ENCODE measurements at places on chromosomes 6 and 20.

- DNase-seq, result no peak
Observed at GRCh38 chr20:20466341-20466879, 98.5 kb downstream of the INSM1 start.

DNA sequence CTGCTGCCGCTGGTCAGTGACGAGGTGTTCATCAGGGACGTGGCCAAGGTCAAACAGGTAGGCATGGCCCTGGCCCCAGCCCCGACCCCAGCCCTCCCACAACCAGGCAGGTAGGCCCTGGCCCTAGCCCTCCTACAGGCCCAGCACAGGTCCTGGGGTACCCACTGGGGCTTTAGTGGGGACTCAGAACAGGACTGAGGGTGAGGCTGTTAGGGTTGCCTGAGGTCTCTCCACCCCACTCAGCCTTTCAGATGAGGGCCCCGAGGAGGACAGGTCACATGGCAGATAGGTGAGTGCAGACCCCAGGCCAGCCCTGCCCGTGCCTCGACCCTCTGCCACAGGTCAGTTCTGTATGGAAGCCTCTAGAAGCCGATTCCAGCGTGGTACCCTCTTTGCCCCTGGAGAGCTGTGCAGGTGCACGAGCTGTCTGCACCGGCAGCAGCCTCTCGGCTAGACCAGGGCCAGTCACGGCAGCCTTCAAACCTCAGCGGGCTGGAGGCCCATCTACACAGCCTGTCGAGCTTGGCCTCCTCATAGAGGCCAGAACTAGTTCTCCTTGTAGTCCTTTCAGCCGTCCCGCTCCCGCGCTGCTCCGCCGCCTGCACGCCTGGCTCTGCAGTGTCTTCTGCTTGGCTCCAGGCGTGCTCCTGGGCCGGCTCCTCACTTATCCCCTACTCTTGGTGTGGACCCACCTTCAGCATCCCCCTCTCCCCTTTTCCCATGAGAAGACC is 35.5 kb downstream of the PYGB start:
- no peak for DNase-seq

- DNase-seq, result no peak
Observed at GRCh38 chr6:34696189-34696738, 303 bp downstream of the ILRUN start.

GRCh38 chr6:18491308-18492045 is 104.3 kb downstream of the RNF144B start:
- no peak for DNase-seq

- DNase-seq, result no peak
Observed at GRCh38 chr20:19920381-19921138, 96.6 kb upstream of the NAA20 start.

DNA sequence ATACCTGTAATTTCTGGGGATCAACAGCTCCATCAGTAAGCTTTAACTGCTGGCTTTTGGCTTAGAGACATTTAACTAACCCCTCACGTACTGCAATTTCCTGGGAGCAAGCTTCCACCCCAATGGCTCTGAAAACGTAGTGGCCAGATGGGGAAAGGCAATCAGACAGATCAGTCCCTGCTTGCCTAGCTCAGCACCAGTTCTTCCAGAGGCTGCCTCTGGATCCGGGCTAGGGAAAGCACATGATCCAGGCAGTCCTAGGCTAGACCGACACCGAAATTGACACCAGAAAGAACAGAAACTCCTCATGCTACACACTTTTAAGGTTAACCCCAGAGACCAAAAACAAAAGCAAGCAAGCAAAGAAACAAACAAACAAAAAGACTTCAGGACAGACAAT is 13.3 kb downstream of the PREP start:
- DNase-seq, result no peak

DNA sequence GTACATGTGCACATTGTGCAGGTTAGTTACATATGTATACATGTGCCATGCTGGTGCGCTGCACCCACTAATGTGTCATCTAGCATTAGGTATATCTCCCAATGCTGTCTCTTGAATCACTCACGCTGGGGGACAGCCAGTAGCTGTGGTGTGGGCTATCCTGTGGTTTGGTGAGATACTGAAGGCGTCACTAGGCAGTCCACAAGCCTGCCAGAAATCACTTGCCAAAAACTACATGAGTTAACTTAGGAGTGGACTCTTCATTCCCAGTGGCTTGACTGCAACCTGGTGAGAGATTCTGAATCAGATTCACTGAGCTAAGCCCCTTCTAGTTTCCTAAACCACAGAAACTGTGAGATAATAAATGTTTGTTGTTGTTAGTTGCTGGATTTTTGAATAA is 191.3 kb downstream of the TSHZ2 start:
- no peak for DNase-seq

DNA sequence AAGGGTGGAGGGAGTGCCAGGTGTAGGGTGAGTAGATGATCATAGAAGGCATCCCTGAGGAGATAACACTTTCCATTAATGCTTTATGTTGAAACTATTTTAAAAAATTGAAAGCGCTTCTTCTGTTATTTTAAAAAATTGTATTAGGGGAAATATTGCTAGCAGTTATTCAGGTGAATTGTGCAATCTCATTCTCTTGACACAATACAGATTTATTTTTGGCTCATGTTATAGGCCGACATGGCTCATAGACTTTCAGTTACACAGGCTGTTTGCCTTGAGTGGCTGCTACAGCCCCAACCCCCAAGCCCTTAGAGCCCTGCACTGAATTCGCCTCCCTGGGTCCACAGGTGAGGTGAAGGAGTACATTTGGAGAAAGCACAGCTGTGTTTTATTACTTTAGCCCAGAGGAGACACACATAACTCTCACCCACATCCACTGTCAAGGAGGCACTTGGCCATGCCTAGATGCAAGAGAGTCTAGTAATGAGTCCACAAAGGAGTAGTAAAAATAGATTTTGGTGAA is 228.2 kb downstream of the RFPL4B start:
- no peak for DNase-seq

- DNase-seq, result no peak
Observed at GRCh38 chr20:43961541-43962471, 47.2 kb downstream of the TOX2 start.

DNA sequence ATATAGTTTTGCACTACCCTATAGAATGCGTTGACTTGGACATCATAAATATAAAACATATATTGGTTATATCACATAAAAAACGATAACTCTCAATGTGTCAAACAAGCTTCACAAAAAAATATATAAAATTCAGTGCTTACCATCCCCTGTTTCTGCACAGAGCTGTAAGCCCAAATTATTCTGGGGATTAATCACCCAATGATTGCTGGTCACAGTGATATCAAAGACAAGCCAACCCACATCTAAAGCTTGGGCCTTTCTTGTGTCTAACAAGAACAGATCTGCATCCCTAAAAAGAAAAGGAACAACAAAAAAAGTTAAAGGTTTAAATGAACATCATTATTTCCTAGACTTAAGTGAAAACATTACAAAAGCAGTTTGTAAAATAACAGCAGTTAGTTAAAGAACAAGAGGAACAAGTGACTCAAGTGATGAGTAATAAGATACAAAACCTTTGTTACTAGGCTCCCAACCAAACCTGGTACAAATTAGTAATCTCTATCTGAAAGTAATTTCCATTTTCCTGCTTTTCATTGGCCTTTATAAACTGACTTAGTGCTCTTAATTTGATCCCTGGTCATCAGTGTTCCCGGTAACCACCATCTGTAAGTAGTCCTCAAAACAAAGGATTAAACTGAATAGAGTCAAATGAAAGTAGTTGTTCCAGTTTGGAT is 81.1 kb downstream of the BMP5 start:
- no peak for DNase-seq

DNA sequence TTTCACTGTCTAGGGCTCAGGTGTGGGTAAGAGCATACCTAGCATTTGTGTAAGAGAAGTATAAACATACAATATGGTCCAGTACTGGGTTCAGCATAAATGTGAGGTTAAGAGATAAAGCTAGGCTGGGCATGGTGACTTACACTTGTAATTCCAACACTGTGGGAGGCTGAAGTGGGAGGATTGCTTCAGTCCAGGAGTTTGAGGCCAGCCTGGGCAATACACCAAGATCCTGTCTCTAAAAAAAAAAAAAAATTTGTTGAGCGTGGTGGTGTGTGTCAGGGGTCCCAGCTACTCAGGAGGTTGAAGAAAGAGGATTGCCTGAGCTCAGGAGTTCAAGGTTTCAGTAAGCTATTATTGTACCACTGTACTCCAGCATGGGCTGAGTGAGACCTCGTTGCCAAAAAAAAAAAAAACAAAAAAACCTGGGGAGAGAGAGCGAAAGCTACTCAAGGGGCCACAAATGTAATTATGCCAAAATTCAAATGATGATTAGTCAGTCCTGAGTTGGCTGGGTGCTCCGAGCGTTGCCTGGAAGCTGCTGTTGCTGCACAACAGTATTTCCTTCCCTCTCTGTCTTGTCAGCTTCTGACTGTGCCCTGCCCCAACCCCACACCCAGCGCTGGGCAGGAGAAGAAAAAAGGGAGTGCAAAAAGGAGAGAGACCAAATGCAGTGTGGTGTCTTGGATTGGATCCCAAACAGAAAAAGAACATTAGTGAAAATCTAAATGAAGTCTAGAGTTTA is 24.0 kb downstream of the CMTR1 start:
- DNase-seq, result no peak

GRCh38 chr6:133641104-133641503 is 247.8 kb upstream of the TCF21 start:
- DNase-seq, result no peak

DNA sequence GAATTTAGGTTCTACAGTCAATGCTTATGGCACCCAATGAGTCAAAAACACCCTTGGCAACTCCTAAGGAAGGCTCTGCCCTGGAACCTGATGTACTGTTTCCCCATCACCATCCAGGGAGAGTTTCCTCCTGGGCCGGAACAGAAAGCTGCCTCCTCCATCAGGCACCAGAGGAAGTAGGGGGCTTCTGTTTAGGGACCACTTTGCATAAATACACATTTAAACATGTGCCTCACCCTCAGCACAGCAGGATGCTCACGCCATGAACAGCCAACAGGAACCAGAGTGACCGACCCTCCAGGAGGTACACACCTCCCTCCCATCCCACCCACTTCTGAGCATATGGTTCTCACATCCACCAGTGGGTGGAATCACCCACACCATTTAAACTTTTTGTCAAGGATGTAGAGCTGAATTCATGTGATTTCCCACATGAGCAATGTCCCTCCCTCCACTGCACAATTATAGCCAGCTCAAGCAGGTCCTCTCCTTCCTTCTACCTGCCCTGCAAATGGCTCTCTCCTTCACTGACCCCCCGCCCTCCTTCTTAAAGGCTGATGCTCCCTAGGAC is 14.8 kb downstream of the DDRGK1 start:
- no peak for DNase-seq

DNA sequence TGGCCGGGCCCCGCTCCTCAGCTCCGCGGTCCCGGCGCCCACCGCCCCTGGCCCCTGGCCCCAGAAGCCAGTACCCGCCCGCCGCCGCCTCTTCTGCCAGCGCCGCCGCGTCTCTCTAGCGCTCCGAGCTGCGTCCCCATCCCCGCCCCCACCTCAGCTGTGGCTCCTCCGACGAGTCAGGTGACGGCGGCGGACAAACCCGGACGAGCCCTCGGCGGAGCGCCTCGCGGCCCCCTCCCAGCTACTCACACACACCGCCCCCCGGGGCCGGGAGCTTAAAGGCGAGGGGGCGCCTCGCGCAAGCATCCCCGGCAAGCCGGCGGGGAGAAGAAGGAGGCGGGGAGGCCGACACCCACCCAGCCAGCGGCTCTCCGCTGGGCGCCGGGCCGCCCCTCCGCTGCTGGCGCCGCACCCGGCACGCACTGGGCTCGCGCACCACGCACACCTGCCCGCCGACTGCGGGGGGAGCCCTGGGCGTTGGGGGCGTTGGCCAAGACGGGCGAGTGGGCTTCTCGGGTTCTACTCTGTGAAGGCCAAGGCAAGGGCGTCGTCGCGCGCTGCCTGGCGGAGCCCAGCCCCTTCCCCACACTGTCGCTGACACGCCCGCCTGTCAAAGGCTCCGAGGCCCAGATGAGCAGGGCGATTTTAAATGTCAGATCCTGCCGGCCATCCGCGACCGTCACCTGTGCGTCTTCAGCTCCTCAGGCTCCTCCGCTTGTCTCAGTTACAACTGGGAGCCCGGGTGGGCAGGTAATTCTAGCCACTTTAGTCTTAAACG is at the start of gene SNAP91:
Gene SNAP91 (minus strand): TSS at position 132 of the 778 bp plus-strand sequence. CDS start 1,174 bp downstream, outside the sequence.
- DNase-seq, result no peak

GRCh38 chr6:36933102-36933501 is 21.4 kb upstream of the PI16 start:
- no peak for DNase-seq

GRCh38 chr6:164967102-164967501 is 342.3 kb downstream of the C6orf118 start:
- no peak for DNase-seq

DNA sequence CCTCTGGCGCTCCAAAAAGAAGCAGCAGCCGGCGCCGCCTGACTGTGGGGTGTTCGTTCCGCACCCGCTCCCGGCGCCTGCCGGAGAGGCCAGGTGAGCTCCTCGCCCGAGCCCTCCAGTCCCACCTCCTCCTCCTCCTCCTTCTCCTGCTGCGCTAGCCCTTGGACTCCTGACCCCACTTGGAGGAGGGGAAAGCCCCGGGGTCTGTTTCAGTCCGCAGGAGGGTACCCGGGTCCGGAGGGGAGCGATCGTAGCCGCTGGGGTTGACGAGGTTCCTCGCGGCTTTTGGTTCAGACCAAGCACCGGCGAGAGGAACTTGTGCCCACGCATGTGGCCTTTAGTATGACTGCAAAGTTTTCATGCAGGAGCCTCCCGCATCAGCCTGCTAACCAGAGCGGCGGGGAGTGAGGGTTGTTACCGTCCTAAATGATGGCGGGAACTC is 493 bp downstream of the CRYBG1 start:
- DNase-seq, result no peak

GRCh38 chr6:112360498-112360897 is 13.4 kb downstream of the RFPL4B start:
- DNase-seq, result no peak

- DNase-seq, result no peak
Observed at GRCh38 chr20:48983423-48984400, 62.2 kb downstream of the ARFGEF2 start.

- DNase-seq, result no peak
Observed at GRCh38 chr6:45880676-45881075, 135.0 kb downstream of the CLIC5 start.

- no peak for DNase-seq
Observed at GRCh38 chr6:674956-675355, 18.0 kb downstream of the EXOC2 start.

GRCh38 chr6:152127432-152128165 is 320.1 kb downstream of the ESR1 start:
- DNase-seq, result no peak

GRCh38 chr6:142118328-142118727 is 14.4 kb upstream of the GJE1 start:
- no peak for DNase-seq

GRCh38 chr6:141513830-141514229 is 618.9 kb upstream of the GJE1 start:
- DNase-seq, result no peak

DNA sequence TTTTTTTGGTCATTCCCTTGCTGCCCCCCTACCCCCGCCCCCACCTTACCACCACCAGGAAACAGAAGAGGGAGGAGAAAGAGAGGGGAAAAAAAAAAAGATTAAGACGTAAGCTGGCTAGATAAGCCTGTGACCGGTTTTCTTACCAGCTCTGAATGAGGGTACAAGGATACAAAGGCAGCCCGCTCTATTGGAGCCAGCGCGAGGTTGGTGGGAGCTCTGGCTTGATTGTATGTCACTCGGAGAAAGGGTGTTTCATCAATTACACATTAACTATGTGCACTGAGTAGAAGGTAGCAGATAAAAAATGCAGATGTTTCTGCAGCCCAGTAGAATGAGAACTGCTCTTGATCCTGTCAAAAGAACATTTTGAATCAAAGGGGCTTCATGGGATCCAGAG is 28.6 kb upstream of the OLIG3 start:
- no peak for DNase-seq

GRCh38 chr6:159061805-159062563 is 17.2 kb upstream of the TAGAP start:
- DNase-seq, result no peak

Data from activated CD4-positive, alpha-beta T cell treated with anti-CD3 and anti-CD28 coated beads for 24 hours (primary cell).